ENCODE measurements at places on chromosomes 1 and 21.

- no peak for DNase-seq
These were observed 137.6 kb downstream of the ZMYM4 start for GRCh38 chr1:35406103-35406502.

DNA sequence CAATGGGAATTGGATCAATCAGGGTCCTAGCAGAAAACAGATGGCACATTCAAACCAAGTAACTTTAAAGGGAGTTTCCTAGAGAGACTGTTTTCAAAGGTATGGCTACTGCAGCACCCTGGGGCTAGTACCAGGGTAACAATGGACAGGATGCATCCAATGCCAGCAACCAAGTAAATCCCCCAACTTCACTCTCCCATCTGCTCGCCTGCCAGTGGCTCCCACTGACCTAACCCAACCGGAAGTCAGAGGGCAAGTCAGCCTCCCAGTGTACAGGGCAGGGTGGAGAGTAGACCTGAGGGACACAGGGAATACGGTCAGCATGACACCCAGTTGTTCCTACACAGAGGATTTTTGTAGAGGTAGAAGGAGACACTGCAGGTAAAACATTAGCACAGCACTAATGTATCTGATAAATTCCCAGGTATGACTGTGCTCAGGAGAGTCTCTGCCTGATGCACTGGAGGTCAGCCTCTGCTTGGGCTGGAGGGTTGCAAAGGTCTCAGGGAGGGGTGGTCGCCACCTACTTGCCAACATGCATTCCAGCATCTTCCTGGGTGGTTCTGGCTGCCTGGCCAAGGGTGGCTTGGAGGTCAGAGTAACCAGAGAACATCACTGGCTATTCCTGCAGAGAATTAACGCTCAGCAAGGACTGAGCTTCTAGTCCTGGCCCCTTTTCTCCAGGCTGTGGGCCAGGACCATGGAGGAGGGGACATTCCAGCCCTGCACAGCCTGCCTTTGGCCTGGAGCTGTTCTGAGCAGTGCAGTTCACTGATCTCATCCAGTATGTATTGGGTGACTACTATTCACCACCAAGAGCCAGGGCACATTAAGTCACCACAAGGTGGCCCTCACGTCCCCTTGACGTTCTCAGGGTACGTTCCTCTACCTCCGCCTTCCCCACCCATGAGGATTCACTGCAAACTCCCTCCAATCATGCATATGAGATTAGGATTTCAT, 5.1 kb upstream of the GJA4 start:
- no peak for DNase-seq

GRCh38 chr1:27399251-27400025, 7.0 kb downstream of the GPR3 start:
- no peak for DNase-seq

DNA sequence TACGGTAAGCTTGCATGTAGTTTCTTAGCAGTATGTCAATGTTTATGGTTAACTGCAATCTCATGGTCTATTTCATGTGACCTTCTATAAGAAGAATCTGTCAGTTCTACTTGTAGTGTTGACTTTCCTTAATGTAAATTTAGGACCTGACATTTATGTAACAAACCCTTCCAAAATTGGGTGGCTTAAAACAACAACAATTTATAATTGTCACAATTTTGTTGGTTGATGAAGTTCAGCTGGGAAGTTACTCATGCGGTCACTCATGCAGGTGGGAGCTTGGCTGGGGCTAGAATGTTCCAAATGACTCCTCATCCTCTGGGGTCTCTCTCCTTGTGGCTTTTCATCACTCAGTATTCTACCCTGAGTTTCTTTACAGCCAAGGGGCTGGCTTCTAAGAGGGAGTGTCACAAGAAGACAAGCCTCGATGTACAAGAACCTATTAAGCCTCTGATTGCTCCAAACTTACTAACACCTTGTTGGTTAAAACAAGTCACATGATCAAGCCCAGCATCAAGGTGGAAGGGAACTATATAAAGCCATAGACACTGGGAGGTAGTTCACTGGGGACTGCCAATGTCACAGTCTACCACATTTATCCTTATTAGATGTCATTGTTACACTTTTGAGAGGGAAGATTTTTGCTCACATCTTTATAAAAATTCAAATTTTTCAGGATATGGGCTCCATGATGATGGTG, 23.9 kb downstream of the CCN1 start:
- no peak for DNase-seq

DNA sequence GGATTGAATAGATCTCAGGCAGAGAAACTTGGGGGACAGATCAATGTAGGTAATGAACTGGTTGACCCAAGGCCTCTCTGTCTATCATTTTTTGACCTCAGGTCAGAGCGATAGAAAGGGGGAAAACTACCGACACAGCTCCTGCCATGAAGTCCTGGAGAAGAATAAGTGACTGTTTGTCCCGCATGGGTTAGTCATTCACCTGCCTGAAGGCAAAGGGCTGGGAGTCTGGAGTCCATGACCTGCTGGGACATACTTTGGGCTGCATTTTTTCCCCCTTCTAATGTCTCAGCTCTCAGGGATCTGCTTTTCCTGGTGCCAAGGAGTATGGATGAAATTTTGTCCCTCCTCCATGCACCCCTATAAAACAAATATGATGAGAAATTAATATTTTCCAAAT, 1.6 kb upstream of the ROR1 start:
- DNase-seq: no peak

DNA sequence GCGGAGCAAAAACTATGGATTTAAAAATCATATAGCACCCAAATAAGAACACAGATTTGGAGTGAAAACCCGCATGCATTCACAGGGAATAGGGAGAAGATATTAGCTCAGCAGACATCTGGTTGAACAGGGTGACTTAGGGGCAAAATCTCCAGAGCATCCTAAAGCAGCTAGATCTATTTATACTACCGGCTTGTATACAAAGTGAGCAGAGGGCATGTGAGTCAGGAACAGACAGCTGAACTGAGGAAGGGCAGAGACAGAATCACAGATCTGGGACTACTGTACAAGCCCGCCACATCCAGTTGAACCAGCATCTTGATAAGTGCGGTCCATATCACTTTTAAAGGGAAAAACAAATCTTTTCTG, 35.2 kb upstream of the EXOSC10 start:
- DNase-seq: no peak

DNA sequence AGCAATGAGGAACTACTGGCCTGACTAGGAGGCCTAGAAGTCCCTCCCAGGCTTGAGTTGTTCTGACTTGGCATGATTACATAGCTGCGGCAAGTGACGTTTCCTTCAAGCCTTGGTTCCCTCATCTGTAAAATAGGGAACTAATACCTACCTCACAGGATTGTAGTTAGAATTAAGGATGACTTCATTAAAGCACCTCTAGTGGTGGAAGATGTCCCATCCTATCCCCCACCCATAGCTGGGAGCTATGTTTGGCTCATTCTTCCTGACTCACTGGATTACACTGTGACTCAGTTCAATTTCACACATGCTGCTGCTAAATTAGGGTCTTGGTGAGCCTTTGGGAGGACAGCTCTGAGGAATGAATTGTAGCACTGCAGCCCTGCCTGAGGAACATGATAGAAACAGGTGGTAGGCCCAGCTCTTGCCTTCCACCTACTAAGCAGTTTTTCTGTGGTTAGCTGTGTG, 6.0 kb upstream of the SHISA4 start:
- DNase-seq: peak; percentile 34

- no peak for DNase-seq
These were observed 208.5 kb upstream of the SNX7 start for GRCh38 chr1:98453066-98453465.

- DNase-seq: no peak
These were observed 144.7 kb upstream of the KIF26B start for GRCh38 chr1:245010018-245010614.

DNA sequence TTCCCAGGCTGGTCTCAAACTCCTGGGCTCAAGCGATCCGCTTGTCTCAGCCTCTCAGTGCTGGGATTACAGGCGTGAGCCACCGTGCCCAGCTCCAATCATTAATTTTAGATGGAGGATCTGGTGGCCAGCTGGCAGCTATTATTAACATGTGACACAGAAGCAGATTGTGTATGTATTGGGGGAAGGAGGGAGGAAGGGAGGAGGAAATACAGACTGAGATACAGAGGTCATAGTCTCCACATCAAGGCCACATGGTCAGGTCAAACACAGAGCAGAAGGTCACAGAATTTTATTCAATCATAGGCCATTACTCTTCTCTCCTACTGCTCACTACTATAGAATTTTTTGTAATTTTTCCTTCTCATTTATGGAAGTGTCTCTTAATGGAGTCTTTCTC, 57.9 kb upstream of the ADORA3 start:
- DNase-seq: no peak

GRCh38 chr1:63686696-63687095, 87.1 kb upstream of the ROR1 start:
- no peak for DNase-seq

- no peak for DNase-seq
These were observed 2.7 kb downstream of the ZBTB21 start for GRCh38 chr21:42007356-42007940.

DNA sequence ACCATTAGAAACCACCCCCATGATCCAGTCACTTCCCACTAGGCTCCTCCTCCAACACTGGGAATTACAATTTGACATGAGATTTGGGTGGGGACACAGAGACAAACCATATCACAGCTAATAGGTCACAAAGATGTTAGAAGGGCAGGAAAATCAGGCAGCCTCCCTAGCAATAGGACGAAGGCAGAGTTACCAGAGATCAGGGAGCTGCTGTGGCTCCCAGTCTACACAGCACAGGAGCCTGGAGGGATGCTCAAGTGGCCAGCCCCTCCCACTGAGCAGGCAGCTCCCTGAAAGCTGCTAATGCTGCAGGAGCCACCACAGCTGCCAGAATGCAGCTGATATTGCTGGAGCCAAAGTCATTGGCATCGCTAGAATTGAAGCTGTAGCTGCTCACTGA, 51.0 kb downstream of the CR1L start:
- DNase-seq: no peak

DNA sequence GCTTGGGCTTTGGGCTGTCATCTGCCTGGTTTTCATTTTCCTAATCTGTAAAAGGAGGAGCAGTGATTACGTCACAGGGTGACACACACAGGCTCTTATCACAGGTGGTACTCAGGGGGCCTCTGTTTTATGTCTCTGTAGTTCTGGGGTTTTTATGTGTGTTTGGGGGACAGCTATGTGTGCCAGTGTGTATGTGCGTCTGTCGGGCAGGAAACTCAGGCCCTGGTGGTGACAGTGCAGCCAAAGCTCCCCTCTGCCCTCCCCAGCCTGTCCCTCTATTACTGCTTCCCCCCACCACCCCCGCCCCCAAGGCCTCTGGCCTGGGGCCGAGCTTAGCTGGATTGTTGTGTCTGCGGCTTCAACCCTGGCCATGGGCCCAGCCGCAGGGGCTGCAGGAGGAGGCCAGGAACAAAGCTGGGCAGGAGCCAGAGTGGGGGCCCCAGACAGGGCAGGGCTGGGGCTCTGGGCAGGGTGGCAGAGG, 13.3 kb downstream of the MFAP2 start:
- DNase-seq: no peak

DNA sequence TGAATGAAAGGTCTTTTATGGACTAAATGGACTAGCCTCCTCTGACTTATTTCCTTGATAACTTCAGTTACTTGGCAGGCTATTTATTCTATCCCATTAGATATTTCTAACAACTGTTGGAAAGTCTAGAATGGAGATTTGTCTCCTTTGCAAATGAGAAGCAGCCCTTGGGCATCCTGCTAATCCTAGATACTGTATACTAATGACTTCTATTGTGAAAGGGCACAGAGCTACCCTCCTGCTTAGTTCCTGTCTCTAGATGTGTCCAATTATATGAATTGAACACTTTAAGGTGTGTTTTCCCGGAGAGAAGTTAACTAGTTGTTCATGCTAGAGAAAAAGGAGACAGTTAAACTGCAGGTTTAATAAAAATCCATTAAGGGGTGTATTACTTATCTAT, 10.2 kb upstream of the NCMAP start:
- no peak for DNase-seq

- peak; percentile 89 for DNase-seq
These were observed at the start of gene TNFRSF14 for GRCh38 chr1:2556277-2556677. Gene TNFRSF14 (plus strand): TSS chr1:2556371. CDS start chr1:2556665, 294 bp downstream.

DNA sequence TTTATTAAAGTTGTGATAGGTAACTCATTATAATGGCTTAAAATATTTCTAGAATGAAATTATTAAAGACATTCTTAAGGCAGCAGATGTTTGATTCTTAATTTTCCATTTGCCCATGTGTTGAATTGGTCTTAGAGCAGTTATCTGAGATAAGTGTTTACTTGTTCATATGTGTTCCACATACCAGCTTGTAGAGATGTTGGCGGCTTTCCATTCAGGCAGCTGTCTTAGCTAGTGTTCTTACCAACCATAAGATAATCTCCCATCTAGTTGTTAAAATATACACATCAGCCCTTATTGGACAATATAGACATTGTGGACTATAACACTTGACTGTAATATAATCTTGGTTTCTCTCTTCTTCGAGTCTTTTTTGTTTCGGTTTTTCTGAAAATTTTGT, 1372.9 kb upstream of the ADGRL2 start:
- no peak for DNase-seq

- DNase-seq: no peak
These were observed 33.1 kb downstream of the MTOR start for GRCh38 chr1:11229203-11229602.

- no peak for DNase-seq
These were observed 3.0 kb downstream of the SDF4 start for GRCh38 chr1:1228596-1229321.

DNA sequence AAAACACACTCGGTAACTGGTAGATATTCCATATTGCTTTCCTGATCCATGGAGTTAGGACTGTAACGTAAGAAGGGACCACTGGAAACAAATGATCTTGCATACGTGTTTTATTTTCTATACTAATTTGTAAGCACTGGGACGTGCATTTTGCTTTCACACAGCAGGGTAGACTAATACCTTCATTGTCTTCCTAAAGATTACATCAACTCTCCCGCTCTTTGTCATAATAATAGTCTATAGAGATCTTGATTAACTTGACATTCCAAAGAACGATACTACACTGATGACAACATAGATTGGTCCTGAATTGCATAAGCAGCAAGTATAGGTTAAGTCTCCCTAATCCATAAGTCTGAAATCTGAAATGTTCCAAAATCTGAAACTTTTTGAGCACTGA, 166.5 kb downstream of the FAF1 start:
- no peak for DNase-seq

DNA sequence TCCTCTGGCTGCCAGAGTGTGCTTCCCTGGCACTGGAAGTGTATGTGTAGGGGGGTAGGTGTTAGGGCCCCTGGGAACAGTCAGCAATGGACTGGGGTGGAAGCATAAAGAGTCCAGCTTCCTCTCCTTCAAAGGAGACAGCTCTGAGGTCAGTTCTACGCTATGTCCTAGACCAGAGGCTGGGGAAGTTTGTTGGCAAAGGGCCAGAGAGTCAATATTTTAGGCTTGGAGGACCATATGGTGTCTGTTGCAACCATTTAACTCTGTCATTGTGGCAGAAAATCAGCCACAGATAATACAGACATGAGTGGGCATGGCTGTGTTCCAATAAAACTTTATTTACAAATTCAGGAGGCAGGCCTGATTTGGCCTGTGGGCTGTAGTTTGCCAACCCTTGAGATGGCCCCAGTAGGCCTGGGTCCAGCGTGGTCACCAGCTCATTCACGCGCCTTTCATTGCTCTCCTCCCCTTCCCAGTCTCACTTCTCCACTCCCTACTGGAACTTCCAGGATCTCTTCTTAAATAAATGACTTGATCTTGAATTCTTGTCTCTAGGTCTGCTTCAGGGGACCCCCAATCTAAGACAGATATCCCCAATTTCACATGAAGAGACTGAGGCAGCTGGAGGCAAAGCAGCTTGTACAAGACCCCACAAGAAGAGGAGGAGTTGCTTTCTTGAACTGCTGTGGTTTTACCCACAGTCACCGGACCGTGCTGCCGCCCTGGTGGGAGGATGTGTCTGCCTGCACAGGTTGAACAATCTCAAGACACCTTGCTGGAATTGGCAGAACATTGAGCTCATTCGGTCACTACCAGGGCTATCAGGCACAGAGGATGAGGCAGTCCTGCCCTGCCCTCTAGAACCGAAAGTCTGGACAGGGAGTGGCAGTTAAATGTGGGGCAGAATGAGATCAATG, 162.4 kb upstream of the POU3F1 start:
- no peak for DNase-seq
